Colonic mucosa (tissue), 4 donors: ENCODE measurements at places on chromosomes 2 and 18. TPM values are rescaled to one million over a fixed set of nuclear protein-coding genes. Genes with fewer than 3 reads are reported as not detected.

DNA sequence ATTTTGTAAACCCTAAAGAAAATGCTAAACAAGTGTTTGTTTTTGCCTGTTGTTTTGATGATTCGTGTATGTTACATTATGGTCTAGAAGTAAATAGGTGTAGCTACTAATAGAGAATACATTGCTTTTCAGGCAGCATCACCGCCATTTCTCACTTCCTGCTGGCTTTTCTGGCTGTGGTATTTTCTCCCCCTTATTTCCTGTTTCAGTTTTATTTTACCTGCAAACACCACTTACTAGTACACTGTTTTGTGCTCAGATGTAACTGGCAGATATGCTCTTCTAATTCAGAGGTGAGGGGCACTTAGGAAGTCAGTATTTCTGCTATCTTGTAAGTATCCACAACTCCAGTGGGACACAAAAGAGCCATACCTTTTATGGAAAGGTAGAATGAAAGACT lies 38.1 kb upstream of the SLC3A1 start:
- H3K36me3 ChIP-seq = no peaks in the 10 kb centered on the region
- no peaks in the 10 kb centered on the region for H3K27me3 ChIP-seq
- no peaks in the 10 kb centered on the region for H3K4me1 ChIP-seq
- DNase-seq = no peak
- no peak overlapping the region for H3K27ac ChIP-seq
- H3K4me3 ChIP-seq = no peak overlapping the region

DNA sequence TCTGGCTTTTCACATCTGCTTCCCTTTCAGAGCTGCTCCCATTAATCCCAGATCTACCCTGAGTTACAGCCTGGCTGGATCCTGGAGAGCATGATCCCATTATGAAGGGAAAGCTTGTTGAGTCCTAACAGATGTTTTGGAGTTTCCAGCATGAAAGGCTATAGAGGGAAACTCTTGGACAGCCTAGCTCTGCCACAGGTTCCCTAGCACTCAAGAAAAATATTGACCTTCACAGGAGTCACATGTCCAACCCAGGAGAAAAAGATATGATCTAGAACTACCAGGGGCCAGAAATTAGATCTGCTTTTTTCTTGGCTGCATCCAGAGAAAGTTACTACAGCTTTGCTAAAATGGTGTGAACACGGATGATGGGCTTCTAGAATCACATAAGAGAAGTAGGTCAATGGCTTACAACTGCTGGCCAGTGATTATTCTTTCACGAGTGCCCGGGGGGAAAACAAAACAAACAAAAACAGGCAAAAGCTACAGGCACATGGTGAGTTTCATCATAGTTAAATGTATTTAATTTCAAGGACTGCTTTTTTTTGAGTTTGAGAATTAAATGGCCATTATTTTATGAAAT lies 15.9 kb downstream of the CCDC93 start:
- no peaks in the 10 kb centered on the region for H3K27me3 ChIP-seq
- peaks cover 8% of the 10 kb centered on the region for H3K36me3 ChIP-seq
- H3K4me3 ChIP-seq = no peak overlapping the region
- H3K4me1 ChIP-seq = no peaks in the 10 kb centered on the region

DNA sequence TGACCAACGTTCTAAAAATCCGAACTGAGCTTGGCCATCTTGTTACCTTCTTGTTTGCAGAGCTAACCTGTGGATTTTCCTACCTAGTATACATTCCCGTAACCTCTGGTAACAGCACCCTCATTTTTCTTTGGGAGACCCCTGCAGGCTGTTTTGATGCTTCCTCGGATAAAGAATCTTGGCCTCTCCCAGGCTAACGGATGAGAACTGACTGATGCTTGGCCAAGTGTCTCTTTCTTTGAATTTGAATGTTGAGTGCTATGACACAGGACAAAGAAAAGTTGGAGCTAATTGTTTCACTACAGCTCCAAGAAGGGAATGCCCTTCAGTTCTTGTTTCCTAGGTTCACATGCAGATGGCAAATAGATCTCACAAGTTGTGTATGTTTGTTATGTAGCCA lies 19.3 kb upstream of the CAVIN2 start:
- H3K4me1 ChIP-seq = no peaks in the 10 kb centered on the region
- no peak for DNase-seq
- H3K4me3 ChIP-seq = no peak overlapping the region

Gene DSC1
- total RNA-seq = 0.05 TPM

- no peak for DNase-seq
- H3K4me1 ChIP-seq = no peaks in the 10 kb centered on the region
- H3K36me3 ChIP-seq = no peaks in the 10 kb centered on the region
- H3K27ac ChIP-seq = no peak overlapping the region
Measured at GRCh38 chr2:227186751-227187150, 22.3 kb downstream of the COL4A3 start.
